ENCODE measurements at places on chromosomes 6 and 20.

GRCh38 chr6:143822584-143823024 is 20.5 kb upstream of the LTV1 start:
- DNase-seq, result no peak

DNA sequence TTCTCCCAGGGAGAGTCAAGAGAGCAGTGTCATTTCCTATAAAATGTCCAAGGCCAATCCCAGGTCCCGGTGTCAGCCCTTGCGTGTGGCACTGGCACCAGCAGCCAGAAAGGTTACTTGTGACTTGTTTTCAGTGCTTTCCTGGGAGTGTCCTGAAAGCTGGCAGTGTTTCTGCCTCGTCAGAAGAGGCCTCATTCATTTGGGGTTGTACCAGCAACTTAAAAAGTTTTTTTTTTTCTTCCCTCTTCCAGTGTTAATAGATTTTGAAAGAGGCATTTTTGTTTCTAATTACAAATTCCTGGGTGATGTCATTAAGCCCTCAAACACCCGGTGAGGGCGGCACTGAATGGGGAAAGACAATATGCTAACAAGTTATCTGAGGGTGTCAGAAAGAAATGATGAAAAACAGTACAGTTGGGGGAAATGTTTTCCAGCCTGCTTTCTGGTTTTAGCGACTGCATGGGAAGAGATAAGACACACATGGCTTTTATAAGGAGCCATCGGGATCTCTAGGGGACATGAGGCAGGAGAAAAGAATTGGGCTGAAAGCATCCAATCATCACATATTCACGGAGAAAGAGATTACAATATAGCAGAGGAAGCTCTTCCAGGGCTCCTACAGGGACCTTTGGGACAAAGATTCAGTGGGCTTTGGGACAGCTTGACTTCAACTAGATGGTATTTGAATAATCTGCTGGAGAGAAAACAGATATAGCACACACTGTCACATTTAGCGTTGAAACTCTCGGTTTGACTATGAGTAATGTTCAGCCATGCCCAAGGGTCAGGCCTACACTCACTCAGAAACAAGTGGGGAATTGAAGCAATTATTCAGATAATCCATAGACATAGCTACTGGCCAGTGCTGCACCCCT is 153.0 kb downstream of the BCAS1 start:
- no peak for DNase-seq

- no peak for DNase-seq
Measured at GRCh38 chr6:30712441-30712945, 4.6 kb downstream of the MDC1 start.

- no peak for DNase-seq
Measured at GRCh38 chr6:159695984-159696383, 2.9 kb upstream of the SOD2 start.

DNA sequence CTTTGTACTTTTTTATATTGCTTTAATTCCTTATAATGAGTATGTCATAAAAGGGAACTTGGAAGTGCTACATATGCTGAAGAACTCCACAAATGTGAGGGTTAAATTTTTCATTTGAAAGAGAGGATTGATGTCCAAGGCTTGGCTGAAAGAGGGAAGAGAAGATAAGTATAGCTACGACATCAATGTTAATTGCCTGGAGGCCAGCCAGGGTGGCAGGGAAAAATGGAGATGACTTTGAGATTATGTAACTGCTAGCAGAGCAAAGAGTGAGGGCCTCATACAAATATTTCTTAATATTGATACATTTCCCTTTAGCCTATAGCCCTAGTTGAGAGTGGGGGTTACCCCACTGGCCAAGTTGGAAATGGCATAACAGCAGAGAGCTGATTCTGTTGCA is 24.8 kb upstream of the RIMS4 start:
- DNase-seq, result no peak

GRCh38 chr20:50336661-50337060 is 146.0 kb downstream of the CEBPB start:
- no peak for DNase-seq

- no peak for DNase-seq
Measured at GRCh38 chr6:167541544-167541943, 216.7 kb downstream of the TTLL2 start.

DNA sequence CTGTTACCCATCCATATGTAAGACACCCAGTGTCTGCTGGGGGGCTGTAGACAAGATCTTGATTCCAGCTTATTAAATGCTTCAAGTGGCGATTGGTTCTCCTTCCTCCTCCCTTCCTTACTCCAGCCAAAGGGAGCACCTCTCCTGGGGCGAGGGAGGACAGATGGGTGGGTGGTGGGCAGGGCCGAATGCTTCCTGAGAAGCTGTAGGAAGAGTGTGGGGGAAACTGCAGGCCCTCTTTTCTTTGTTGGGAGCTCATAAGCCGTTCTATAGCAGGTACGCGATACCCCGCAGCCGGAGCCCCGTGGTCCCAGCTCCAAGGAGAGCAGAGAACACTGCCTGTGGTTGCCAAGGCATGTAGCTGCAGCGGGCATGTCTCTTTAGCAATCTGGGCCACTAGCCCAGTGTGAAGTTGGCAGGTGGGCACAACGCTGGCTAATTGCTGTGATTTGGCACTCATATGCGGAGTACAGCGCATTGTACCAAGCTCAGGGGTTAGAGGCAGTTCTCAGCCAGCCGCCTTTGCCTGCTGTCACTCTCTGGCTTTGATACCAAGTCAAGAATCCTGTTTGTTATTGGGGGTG is 14.7 kb upstream of the KCNG1 start:
- DNase-seq, result no peak

DNA sequence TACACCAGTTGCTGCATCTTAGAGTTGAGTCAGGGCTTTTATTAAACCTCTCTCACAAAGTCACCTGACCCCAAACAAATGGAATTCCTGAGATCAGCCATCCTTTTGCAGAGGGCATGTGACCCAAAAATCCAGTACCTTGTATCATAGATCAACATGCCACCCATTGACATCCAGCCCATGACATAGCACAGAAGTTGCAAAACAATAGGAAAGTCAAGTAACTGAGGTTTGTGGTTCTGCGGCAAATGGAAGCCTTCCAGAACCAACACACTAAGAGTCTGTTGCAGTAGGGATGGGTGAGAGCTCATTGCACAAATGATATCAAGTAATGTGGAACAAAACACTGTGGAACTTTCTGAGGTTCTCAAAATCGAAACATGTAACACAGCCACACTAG is 111.2 kb downstream of the PDE7B start:
- DNase-seq, result no peak
